ENCODE measurements at places on chromosomes 12 and 14.

GRCh38 chr14:35480119-35480769 is 53.7 kb upstream of the INSM2 start:
- no peak for DNase-seq

GRCh38 chr12:58349161-58349560 is 407.8 kb downstream of the ATP23 start:
- no peak for DNase-seq

- DNase-seq: no peak
These were observed 1004.4 kb upstream of the TMEM132C start for GRCh38 chr12:127262615-127263014.

- DNase-seq: no peak
These were observed 296.5 kb downstream of the TMEM132D start for GRCh38 chr12:129607301-129607700.

- DNase-seq: no peak
These were observed 31.2 kb downstream of the TPCN1 start for GRCh38 chr12:113252494-113252893.

DNA sequence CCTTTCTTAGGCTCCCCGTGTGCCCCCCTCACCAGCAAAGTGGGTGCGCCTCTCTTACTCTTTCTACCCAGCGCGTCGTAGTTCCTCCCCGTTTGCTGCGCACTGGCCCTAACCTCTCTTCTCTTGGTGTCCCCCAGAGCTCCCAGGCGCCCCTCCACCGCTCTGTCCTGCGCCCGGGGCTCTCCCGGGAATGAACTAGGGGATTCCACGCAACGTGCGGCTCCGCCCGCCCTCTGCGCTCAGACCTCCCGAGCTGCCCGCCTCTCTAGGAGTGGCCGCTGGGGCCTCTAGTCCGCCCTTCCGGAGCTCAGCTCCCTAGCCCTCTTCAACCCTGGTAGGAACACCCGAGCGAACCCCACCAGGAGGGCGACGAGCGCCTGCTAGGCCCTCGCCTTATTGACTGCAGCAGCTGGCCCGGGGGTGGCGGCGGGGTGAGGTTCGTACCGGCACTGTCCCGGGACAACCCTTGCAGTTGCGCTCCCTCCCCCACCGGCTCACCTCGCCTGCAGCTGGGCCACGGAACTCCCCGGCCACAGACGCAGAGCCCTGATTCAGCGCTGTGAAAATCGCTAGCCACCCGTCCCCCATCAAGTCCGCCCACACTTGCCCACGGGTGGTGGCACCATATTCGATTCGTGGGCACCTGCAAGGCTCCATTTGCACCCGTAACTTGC is 1.3 kb downstream of the TMEM233 start:
- no peak for DNase-seq

All from CD4-positive, alpha-beta T cell treated with Interleukin-6 for 4 hours (primary cell).